ENCODE measurements at places on chromosomes 1 and 21. TPM values are rescaled to one million over a fixed set of nuclear protein-coding genes. Genes with fewer than 3 reads are reported as not detected.

CLCA4 gene
- not detected for polyA plus RNA-seq

- no peak for DNase-seq
These were observed 34.5 kb downstream of the NTNG1 start for GRCh38 chr1:107175102-107175909.

DNA sequence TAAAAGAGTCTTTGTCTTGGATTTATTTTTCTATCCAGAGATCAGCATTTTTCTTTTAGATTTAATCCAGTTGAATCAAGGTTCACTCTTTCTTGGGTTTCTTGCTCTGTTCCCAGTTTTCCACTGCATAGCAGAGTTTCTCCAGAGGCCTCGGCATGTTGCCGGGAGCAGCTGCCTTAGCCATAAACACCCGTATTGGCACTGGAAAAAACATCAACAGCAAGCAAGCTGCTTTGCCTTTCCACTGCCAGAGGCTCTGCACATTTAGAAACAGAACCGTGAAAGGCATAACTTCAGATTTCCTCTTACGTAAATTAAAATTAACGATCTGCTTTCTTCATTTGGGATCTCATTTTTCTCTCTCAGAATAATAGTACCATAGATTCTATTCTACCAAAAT, 181.8 kb upstream of the L1TD1 start:
- peak; percentile 24 for DNase-seq

DNA sequence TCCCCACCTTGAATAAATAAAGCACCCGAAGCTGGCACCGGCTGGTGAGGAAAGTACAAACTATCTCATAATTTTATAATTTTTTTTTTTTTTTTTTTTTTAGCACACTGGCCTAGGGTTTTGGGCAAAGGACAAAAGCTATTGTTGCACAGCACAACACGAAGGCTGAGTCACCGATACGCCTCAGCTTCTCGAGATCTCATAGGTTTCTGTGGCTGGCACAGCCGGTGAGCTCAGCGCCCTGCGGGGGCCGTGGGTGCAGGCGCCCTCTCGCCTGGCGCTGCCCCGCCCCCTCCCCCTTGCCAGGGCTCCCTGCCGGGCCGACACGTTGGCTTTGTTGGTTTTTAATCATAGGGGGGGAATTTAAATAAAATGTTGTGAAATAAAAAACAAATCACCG, 17.2 kb downstream of the CASZ1 start:
- DNase-seq, result no peak

DNA sequence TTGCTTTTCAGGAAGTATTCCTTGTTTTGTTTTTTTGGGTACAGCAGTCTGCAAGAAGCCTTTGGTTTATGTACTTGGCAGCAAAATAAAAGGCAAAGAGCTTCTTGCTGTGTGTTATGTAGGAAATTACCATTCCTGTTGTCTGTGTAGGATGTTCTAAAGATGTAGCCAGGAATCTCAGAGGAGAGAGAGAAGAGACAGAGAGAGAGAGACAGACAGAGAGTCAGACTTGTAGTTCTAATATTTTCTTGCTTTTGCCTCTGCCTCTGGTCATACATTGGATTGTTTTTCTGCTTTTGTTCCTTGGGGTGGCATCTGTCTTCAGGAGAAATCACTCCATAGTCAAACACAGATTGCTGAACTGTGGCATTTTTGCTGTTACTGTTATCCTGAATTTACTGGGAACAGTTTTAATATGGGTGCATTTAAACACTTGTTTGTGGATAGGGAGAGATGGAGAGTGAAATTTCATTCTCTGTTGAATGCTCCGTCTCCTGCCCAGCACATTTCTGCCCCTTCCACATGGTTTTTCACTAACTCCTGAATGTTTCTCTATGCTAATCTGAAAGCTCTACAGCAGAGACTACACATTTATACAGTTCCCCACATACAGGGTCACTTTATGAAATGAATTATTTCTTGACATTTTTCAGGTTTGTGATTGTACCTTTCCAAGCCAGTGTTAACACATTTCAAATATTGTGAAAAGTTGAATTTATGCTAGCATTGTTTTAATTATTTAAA, 49.8 kb downstream of the POU2F1 start:
- no peak for DNase-seq

JAM2 gene
- 42.2 TPM for polyA plus RNA-seq

DNA sequence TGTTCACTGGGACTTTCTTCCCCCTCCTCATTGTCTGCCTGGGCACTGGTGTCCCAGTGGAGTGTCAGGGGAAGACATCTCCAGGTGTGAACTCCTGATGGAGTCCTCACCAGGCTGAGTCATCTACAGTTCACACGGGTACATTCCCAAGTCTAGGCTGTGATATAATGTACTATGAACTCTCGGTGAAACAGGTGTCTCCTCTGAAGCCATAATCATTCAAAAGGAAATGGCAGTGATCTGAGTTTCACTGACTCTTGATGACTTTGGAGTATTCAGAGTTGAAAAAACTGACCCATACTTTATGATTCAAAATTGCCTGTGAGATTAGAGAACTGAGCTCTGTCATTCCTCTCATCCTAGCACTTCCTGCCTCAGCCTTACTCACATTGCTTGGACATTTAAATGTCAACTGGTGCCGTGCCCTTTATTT, 9.1 kb downstream of the LAMC2 start:
- no peak for DNase-seq

ZNF678 gene
- polyA plus RNA-seq, result 19.8 TPM

ASAP3 gene
- 43.3 TPM for polyA plus RNA-seq

Data from right lung (tissue), 10 donors.